SK-N-SH (cell line): ENCODE measurements at places on chromosomes 11 and 22. TPM values are rescaled to one million over a fixed set of nuclear protein-coding genes. Genes with fewer than 3 reads are reported as not detected.
A peak's percentile ranks its signal among the peaks of the same experiment; 100 is the strongest.

GRCh38 chr11:128501632-128502549, 85.5 kb downstream of the ETS1 start:
- H3K4me1 ChIP-seq: peaks cover 64% of the 10 kb centered on the region
- no peak overlapping the region for H3K4me3 ChIP-seq

GRCh38 chr11:17720796-17721171, 1.4 kb downstream of the MYOD1 start:
- H3K4me1 ChIP-seq: no peaks in the 10 kb centered on the region
- H3K27me3 ChIP-seq: peaks cover 54% of the 10 kb centered on the region
- H3K36me3 ChIP-seq: no peaks in the 10 kb centered on the region
- no peak overlapping the region for H3K27ac ChIP-seq
- DNase-seq: peak; percentile 65
- no peak overlapping the region; the same call in 1 of the 2 replicates for H3K4me3 ChIP-seq

DNA sequence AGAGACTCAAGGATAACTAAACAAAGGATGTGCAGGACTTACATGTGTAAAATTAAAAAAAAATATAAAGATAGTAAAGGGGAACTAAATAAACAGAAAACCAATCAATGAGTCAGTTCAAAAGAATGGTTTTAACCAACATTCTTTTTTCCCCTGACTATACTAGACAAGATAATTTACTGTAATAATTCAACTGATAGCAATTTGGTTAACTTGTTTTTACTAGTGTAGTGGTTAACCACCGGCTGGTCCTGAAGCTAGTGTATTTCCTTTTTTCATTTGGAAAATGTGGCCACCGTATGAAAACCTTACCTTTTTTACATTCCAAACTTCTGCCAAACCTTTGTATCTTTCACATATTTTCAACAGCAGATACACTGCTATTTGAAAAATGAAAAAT, 123.1 kb downstream of the ARHGAP42 start:
- H3K36me3 ChIP-seq: no peaks in the 10 kb centered on the region
- H3K27ac ChIP-seq: no peak overlapping the region
- H3K4me3 ChIP-seq: no peak overlapping the region
- H3K4me1 ChIP-seq: peaks cover 19% of the 10 kb centered on the region; the same call in 1 of the 2 replicates

The UPK2 gene
- polyA plus RNA-seq: 0.15 and 0.21 TPM in 2 replicates

DNA sequence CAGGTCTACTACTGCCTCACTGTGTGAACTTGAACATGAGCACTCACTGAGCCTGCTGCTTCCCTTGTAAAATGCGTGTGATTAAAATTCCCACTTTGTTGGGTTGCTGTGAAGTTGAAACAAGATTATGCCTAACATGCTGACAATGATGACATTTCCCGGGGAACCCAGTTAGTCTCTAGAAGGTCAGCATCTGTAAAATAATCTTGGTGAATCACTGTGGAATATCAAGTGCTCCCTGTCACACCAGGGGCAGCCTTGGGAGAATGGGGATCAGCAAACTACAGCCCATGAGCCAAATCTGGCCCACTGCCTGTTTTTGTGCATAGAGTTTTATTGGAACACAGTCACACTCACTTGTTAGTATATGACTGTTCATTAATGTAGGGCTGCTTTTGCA, 335.2 kb downstream of the MIAT start:
- H3K27ac ChIP-seq: no peak overlapping the region
- H3K4me1 ChIP-seq: no peaks in the 10 kb centered on the region
- no peaks in the 10 kb centered on the region for H3K36me3 ChIP-seq
- no peak for DNase-seq
- H3K27me3 ChIP-seq: no peaks in the 10 kb centered on the region
- H3K4me3 ChIP-seq: no peak overlapping the region

GRCh38 chr11:67167719-67168118, 48.7 kb downstream of the KDM2A start:
- peak overlapping the region; percentile 79 for H3K27ac ChIP-seq
- H3K4me3 ChIP-seq: no peak overlapping the region
- H3K27me3 ChIP-seq: no peaks in the 10 kb centered on the region

The HBD gene
- polyA plus RNA-seq: not detected in 2 replicates

The ART5 gene
- 0.58 and 0.59 TPM in 2 replicates for polyA plus RNA-seq

The PLEKHA7 gene
- 0.08 and 0.12 TPM in 2 replicates for polyA plus RNA-seq

DNA sequence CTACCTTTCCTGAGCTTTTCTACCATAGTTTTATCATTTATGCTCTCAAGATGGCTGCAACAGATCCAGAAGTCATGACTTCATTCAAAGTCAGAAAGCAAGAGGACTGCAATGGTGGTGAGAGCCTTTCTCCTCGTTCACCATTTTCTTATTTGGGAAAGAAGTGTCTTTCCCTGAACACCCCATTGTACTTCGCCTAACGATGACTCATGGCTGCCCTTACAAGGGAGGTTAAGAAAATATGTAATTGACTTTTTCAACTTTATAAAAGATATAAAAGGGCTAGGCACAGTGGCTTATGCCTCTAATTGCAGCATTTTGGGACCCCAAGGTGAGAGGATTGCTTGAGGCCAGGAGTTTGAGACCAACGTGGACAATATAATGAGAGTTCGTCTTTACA, 541.7 kb downstream of the METTL15 start:
- no peaks in the 10 kb centered on the region for H3K4me1 ChIP-seq
- no peaks in the 10 kb centered on the region for H3K27me3 ChIP-seq
- DNase-seq: no peak
- no peak overlapping the region for H3K4me3 ChIP-seq
- no peak overlapping the region for H3K27ac ChIP-seq
- H3K36me3 ChIP-seq: no peaks in the 10 kb centered on the region

- no peaks in the 10 kb centered on the region for H3K36me3 ChIP-seq
- H3K4me3 ChIP-seq: peak within 1 kb of the TSS; percentile 52
- peaks cover 34% of the 10 kb centered on the region for H3K27me3 ChIP-seq
- peak; percentile 79 for DNase-seq
- H3K27ac ChIP-seq: no peak within 1 kb of the TSS
These were observed at the start of gene GRIA4 for GRCh38 chr11:105609832-105610781. GRIA4 (plus strand) TSS chr11:105610073; CDS start chr11:105610998, 925 bp downstream.

DNA sequence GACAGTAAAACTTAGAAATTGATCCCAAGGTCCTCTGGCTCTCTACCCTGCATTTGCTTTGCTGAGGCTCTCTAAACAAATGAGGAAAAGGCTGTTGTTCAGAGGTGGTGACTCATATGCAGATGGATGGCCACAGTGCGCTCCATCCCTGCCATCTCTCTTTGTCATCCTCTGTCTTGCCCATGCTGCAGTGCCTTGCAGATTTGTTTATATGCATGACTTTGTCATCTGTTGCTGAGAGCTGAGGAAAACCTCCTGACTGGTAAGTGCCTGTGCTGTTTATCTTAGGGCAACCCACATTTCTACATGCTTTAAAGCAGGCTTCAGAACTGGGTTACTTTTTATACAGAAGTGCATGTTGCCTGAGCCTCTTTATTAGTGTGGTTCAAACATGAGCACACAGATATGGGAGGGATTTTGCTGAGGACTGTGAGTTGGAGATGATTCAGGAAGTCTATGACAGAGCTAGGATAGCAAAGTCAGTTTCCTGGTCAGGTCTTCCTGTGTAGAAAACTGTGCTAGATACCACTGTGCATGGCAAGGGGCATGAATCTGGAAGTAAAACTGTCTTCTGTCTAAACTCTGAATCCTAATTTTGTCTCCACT, 57.4 kb downstream of the JAM3 start:
- peak overlapping the region; percentile 28; the same call in 1 of the 2 replicates for H3K27ac ChIP-seq
- DNase-seq: peak; percentile 50
- H3K27me3 ChIP-seq: no peaks in the 10 kb centered on the region
- peaks cover 14% of the 10 kb centered on the region for H3K4me1 ChIP-seq

GRCh38 chr11:12806113-12806512, 131.9 kb downstream of the TEAD1 start:
- no peak overlapping the region for H3K27ac ChIP-seq
- no peak overlapping the region for H3K4me3 ChIP-seq
- H3K27me3 ChIP-seq: no peaks in the 10 kb centered on the region
- H3K36me3 ChIP-seq: peaks cover 3% of the 10 kb centered on the region; the same call in 1 of the 2 replicates

DNA sequence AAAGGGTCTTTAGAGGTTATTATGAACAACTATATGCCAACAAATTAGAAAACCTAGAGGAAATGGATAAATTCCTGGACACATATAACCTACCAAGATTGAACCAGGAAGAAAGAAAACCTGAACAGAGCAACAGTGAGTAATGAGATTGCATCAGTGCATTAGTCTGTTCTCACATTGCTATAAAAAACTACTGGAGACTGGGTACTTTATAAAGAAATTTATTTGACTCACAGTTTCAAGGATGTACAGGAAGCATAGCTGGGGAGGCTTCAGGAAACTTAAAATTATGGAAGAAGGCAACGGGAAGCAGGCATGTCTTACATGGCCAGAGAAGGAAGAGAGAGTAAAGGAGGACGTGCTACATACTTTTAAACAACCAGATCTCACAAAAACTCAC, 70.8 kb upstream of the GNAZ start:
- no peak overlapping the region for H3K27ac ChIP-seq
- no peaks in the 10 kb centered on the region for H3K36me3 ChIP-seq
- DNase-seq: no peak
- H3K4me3 ChIP-seq: no peak overlapping the region
- no peaks in the 10 kb centered on the region for H3K27me3 ChIP-seq

- DNase-seq: peak; percentile 89
- no peak within 1 kb of the TSS for H3K27ac ChIP-seq
- H3K4me1 ChIP-seq: peaks cover 13% of the 10 kb centered on the region; the same call in 1 of the 2 replicates
- H3K27me3 ChIP-seq: no peaks in the 10 kb centered on the region
- peak within 1 kb of the TSS; percentile 87 for H3K4me3 ChIP-seq
- peaks cover 5% of the 10 kb centered on the region for H3K36me3 ChIP-seq
These were observed at the start of gene SSH3 for GRCh38 chr11:67303132-67303834. SSH3 (plus strand) TSS chr11:67303530; CDS start chr11:67303626, 96 bp downstream.

- no peaks in the 10 kb centered on the region for H3K36me3 ChIP-seq
- no peak for DNase-seq
- no peaks in the 10 kb centered on the region for H3K27me3 ChIP-seq
These were observed 461.7 kb upstream of the TENM4 start for GRCh38 chr11:79902493-79902892.

The BTG4 gene
- 0.26 and 0.34 TPM in 2 replicates for polyA plus RNA-seq

DNA sequence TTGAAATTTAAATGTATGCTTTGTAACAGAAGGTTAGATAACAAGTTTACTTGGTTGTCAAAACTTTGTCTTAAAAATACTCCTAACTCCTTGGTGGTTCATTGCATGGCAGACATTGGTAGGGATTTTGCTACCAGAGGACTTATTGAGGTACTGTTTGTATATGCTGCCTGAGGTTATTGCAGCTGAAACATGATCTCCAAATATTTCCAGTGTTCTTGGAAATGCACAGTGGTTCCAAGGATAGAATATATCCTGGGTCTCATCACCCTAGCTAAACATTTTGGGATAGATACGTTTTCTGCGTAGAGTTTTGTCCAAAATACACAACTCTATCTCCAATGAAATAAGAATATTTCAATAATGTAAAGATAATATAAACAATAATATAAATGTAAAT, 109.2 kb downstream of the RAB38 start:
- no peaks in the 10 kb centered on the region for H3K4me1 ChIP-seq
- no peaks in the 10 kb centered on the region for H3K36me3 ChIP-seq
- DNase-seq: no peak
- no peak overlapping the region for H3K4me3 ChIP-seq
- H3K27ac ChIP-seq: no peak overlapping the region

- H3K4me3 ChIP-seq: no peak overlapping the region
- H3K4me1 ChIP-seq: 0 out of 2 replicates have a peak, but pooled peaks cover 4% of the 10 kb centered on the region
- no peaks in the 10 kb centered on the region for H3K27me3 ChIP-seq
- H3K27ac ChIP-seq: no peak overlapping the region
- H3K36me3 ChIP-seq: no peaks in the 10 kb centered on the region
These were observed 34.3 kb upstream of the ASPHD2 start for GRCh38 chr22:26394777-26395176.

GRCh38 chr11:69044111-69045013, 4.4 kb upstream of the TPCN2 start:
- peak; percentile 77 for DNase-seq
- no peaks in the 10 kb centered on the region for H3K36me3 ChIP-seq
- H3K27me3 ChIP-seq: no peaks in the 10 kb centered on the region
- no peak overlapping the region for H3K4me3 ChIP-seq
- no peak overlapping the region for H3K27ac ChIP-seq

- no peaks in the 10 kb centered on the region for H3K36me3 ChIP-seq
- H3K4me3 ChIP-seq: peak overlapping the region; percentile 18; the same call in 1 of the 2 replicates
- H3K27ac ChIP-seq: no peak overlapping the region
- peak; percentile 51 for DNase-seq
These were observed 122.4 kb downstream of the WT1 start for GRCh38 chr11:32312865-32313403.

The ANAPC15 gene
- 85.6 and 92.3 TPM in 2 replicates for polyA plus RNA-seq

GRCh38 chr11:110392056-110392455, 37.7 kb upstream of the FDX1 start:
- DNase-seq: no peak
- no peak overlapping the region for H3K27ac ChIP-seq
- H3K27me3 ChIP-seq: no peaks in the 10 kb centered on the region
- no peak overlapping the region for H3K4me3 ChIP-seq
